Mesothelial cell of epicardium (in vitro differentiated cells): ENCODE measurements at places on chromosomes 3 and 15. TPM values are rescaled to one million over a fixed set of nuclear protein-coding genes. Genes with fewer than 3 reads are reported as not detected.

- no peak for DNase-seq
Observed at GRCh38 chr3:136645915-136646314, 106.3 kb downstream of the STAG1 start.

- DNase-seq: no peak
Observed at GRCh38 chr15:70279096-70279495, 181.4 kb upstream of the TLE3 start.

The MESP2 gene
- 0.29 TPM in 1 of 3 replicates, not detected in the others for total RNA-seq

The SLC24A5 gene
- 0.16 TPM in 1 of 3 replicates, not detected in the others for total RNA-seq
